ENCODE measurements at places on chromosomes 7 and 10. TPM values are rescaled to one million over a fixed set of nuclear protein-coding genes. Genes with fewer than 3 reads are reported as not detected.

DNA sequence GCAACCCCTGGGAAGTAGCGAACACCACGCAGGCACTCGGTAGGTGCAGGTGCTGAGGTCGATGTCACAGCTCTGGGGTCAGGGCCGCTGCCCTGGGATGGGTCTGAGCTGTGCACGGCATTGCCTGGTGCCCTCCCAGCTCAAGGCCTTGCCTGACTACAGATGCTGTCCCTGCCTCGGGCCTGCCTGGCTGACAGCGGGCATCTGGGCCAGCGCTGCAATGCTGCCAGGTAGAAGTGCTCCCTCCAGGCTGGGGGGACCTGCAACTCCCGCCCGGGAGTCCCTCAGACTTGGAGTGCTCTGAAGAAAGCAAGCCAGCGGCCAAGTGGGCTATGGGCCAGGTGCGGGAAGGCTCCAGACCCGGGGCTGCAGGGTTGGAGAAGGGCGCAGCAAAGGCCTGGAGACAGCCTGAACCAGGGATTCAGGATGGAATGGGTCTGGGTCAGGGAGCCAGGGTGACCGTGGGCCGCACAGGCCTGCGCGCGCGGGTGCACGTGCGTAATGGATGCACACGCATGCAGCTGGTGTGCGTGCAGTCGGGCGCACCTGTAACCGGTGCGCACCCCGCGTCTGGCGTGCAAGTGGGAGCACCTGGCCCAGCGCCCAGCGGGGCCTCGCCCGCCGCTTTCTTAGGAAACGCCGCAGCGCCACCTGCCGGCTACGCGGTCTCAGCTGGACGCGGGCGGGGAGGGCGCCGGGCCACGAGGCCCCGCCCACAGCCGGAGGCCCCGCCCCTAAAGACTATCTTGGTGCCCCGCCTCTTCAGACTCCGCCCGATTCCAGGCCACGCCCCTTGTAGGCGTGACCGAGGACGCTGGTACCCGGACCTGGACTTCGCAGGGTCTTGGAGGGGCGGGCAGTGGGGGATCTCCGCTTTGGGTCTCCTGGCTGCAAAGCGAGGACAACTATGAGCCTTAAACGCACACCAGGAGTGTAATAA, 46.7 kb downstream of the MICALL2 start:
- DNase-seq: peak; percentile 67

DNA sequence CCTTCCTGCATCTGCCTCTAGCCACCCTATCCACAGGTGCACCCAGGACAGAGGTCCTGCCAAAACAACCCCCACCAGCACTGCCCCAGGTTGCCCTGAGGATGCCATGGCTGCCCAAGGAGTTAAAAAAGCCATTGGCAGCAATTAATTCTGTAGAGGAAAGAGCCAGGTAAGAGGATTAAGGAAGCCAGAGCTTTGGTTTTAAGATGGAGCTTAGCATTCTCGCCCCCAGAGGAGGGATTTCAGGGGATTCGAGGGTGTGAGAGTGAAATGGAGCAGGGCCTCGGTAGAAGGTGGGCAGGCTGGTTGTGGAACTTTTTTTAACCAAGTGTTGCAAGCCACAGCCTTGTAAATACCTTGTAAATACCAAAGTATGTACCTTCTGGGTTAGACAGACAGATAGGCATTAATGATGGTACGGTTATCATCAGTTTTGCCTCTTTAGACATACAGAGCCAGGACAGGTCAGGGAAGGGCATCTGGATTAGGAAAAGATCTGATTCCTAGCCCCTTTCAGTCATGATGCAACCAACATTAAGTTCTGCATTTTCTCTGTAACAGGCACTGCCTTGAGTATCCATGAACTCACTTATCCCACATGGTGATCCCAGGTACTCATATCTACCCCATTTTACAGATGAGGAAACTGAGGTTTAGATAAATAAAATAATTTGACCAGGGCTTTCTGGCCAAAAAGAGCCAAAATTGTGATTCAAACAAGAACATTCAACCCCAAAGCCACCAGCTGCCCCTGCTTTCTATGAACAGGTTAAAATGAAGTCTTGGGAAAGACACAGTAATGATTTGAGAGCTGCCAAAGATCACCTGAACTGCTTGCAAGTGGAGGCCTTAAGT, 120.7 kb upstream of the PPIF start:
- DNase-seq: no peak

DNA sequence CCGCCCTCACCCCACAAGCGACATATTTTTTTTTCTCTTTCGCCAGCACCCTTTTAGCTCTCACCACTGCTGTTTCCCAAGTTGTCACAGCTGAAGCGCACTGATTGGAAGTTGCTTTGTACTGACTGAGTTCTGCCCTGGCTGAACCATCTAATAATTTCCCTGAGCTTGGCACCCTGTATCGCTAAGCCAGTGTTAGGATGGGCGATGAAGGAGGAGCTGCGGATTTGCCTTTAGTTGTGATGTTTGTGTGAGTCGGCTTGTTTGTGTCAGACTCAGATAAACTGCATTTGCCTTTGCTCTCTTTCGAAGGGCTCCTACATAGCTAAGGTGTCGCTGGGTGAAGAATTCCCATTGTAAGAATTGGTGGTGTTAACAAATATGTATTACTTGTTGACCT, 1.3 kb upstream of the ATXN7L1 start:
- DNase-seq: no peak

GRCh38 chr7:81333536-81333935, 414.7 kb upstream of the SEMA3C start:
- no peak for DNase-seq

CCDC3 gene
- 0.48 TPM for total RNA-seq

GRCh38 chr10:28875549-28876081, 198.3 kb downstream of the BAMBI start:
- peak; percentile 36 for DNase-seq

TRIM24 gene
- 15.8 TPM for total RNA-seq

PTPRE gene
- 24.6 TPM for total RNA-seq

PITX3 gene
- total RNA-seq: not detected

ODAD2 gene
- total RNA-seq: 5.6 TPM

ATRNL1 gene
- 1.2 TPM for total RNA-seq

NPSR1 gene
- not detected for total RNA-seq

GRCh38 chr7:156460858-156461627, 179.5 kb upstream of the RNF32 start:
- DNase-seq: no peak

DNA sequence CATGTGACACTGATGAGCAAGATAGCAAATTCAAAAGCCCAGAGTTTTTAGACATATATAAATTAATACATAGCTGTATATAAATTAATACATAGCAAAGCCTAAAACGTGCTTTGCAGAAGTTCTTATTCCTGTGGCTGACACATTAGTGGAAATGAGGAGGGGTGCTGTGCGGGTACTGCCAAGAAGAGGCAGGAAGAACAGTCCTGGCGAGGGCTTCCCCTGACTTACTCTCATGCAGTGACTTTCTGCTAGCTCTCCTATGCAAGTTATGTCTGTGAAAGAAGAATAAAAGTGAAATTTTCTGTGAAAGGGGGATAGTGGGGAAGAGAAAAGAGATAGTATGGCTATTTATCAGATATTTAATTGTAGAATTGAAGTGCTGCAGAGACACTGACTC, 27.6 kb downstream of the TWIST1 start:
- no peak for DNase-seq

- DNase-seq: no peak
Measured at GRCh38 chr7:121334376-121334775, 5.6 kb downstream of the WNT16 start.

DNA sequence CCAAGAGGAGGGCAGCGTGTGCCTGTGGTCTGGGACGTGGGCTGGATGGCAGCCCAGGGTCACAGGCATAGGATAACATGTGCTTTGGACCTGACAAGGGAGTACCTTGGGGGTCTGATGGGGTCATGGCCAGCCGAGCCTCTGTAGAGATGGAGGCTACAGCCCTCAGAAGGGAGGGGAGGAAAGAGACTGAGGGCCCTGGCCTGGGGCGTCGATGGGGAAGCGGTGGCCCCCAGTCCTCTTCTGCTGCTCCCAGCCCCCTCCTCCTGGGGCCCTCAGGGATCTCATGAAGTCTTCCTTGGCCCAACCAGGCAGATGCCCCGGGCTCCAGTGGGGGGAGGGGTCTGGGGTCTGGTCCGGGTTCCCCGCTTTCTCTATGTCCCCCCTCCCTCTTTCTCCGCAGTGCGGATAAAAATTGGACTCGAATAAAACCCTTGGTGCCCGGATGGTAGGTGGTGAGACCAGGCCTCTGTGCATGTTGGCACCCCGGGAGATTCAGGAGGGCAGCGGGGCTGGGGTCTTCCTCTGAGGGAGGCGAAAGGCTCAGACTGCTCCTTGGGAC, 15.6 kb upstream of the HSPB1 start:
- DNase-seq: no peak
